ENCODE measurements at places on chromosomes 3 and 15. TPM values are rescaled to one million over a fixed set of nuclear protein-coding genes. Genes with fewer than 3 reads are reported as not detected.
A peak's percentile ranks its signal among the peaks of the same experiment; 100 is the strongest.

DNA sequence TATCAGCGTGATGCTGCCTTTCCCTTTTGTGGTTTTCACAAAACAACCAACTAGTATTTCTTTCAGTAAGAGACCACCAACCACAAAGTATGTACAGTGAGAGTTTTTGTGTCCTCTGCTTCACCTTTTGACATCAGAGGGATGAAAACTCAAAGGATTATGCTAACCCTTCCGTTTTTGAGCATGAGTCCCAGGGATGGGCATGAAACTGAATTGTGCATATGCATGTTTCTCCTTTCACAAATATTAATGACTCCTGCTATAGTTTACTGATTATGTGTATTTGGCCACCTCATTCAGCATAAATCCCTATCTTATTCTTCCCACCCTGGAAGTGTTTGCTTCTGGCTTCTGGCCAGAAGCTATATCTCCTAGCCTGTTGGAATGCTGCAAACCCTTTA lies 59.2 kb downstream of the RSRC1 start:
- no peak for DNase-seq

DNA sequence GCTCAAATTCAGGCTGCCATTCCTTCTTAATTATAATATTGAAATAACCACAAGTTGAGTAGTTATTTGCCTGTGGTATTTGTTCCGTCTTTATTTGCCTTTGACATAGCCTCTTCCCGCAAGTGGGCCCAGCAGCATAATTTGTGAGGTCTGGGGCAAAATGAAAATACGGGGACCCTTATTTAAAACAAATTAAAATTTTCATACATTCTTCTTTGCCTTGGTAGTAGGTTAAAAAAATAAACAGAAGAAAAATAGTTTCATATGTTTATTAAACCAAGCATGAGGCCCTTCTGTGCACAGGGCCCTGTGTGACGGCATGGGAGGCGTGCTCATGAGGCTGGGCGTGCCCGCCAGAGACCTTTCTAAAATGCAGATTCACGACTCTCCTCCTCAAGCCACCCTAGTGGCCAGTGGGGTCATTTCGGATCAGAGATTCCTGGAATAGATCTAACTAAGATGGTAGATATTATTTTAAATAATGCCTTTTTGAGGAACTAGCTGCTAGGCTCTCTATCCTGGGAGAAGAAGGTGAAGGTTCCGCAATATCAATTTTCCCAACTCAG lies 35.4 kb downstream of the MASP1 start:
- DNase-seq: no peak

DNA sequence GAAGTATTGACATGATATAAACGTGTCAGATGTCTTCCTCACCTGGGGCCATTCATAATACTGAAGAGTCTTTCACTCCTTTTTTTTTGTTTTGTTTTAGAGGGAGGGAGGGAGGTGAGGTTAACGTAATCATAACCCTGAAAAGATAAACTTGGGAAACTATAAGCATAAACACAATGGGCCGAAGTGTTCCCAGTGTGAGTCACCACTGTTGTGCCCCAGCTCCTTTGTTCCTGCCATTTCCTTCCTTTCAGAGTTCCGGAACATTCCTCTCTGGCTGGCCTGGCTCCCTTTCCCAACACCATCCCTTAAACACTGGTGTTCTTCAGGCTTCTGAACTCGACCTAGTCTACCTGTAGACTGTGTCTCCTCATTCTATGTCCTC lies 18.6 kb downstream of the PLD1 start:
- peak; percentile 78 for DNase-seq

The CYP19A1 gene
- total RNA-seq: 0.69 TPM

The PLS1 gene
- 5.0 TPM for total RNA-seq

The C3orf80 gene
- total RNA-seq: 3.6 TPM
